A673 (cell line): ENCODE measurements at places on chromosomes 4 and X. TPM values are rescaled to one million over a fixed set of nuclear protein-coding genes. Genes with fewer than 3 reads are reported as not detected.

- no peak overlapping the region for H3K4me3 ChIP-seq
- peaks cover 5% of the 10 kb centered on the region for H3K36me3 ChIP-seq
- DNase-seq = no peak
- H3K27ac ChIP-seq = no peak overlapping the region
- H3K27me3 ChIP-seq = no peaks in the 10 kb centered on the region
These were observed 21.9 kb downstream of the TBCK start for GRCh38 chr4:106294062-106294461.

DNA sequence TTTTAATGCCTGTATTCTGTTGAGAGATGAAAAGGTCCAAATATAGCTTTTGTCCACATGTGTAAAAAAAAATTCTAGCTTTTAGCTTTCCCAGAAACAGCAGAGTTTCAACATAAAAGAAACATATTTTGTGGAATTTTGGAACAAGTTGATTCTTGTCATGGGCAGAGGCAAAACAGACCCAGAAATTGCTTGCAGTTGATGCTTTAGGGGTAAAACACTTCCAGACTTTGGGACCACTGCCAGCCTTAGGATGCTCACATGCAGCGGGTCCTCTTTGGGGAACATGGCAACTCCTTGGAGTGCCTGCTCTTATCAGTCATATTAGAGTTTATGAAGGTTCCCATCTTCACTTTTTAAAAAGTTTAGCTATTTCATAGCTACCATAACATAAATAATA lies 30.4 kb downstream of the DCLK2 start:
- H3K27me3 ChIP-seq = no peaks in the 10 kb centered on the region
- H3K27ac ChIP-seq = no peak overlapping the region
- H3K36me3 ChIP-seq = no peaks in the 10 kb centered on the region

DNA sequence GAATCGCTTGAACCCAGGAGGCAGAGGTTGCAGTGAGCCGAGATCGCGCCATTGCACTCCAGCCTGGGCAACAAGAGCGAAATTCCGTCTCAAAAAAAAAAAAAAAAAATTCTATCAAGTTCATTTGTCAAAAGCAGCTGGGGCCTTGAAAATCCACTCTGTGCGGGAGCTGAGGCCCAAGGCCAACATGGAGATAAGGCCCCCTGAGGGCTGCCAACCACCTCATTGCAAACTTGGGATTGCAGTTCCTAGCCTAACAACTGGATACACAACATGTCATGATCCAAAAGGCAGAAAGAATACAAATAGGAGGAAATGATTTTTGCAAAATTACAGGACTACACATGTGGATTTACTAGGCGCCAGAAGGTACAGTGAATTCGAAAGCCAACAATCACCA lies 22.5 kb upstream of the PRDX4 start:
- no peak overlapping the region for H3K4me3 ChIP-seq
- DNase-seq = no peak
- no peaks in the 10 kb centered on the region for H3K27me3 ChIP-seq
- H3K36me3 ChIP-seq = no peaks in the 10 kb centered on the region
- no peaks in the 10 kb centered on the region for H3K4me1 ChIP-seq
- no peak overlapping the region for H3K27ac ChIP-seq

DNA sequence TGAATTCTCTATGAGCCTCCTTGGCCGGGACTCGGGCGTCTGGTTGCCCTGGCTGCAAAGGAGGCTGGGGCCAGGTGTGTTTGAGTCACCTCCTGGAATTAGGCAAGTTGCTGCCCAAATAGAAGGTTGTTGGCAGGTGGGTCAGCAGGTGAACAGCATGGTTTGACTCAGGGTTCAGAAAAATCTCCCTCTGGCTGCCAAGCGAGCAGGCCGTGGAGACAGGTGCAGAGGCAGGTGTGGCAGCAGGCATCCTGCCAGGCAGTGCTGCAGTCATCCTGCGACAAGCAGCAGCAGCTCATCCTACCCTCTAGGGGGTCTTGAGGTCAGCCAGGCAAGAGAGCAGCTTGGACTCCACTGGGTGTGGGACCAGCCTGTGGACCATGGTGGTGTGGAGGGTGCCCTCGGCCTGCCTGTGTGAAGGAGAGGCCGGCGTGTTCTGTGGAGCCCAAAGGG lies 8.2 kb downstream of the MSANTD1 start:
- H3K4me1 ChIP-seq = no peaks in the 10 kb centered on the region
- H3K4me3 ChIP-seq = no peak overlapping the region
- no peak for DNase-seq
- H3K27me3 ChIP-seq = no peaks in the 10 kb centered on the region

GRCh38 chrX:65741823-65742222 lies 74.4 kb downstream of the MSN start:
- H3K27me3 ChIP-seq = no peaks in the 10 kb centered on the region
- DNase-seq = no peak
- H3K4me3 ChIP-seq = no peak overlapping the region

- H3K27me3 ChIP-seq = peaks cover 5% of the 10 kb centered on the region
- H3K4me3 ChIP-seq = no peak overlapping the region
- no peak for DNase-seq
- H3K36me3 ChIP-seq = no peaks in the 10 kb centered on the region
- no peak overlapping the region for H3K27ac ChIP-seq
These were observed 20.3 kb downstream of the ATP8A1 start for GRCh38 chr4:42636645-42636949.

GRCh38 chr4:67885762-67886161 lies 2.0 kb upstream of the TMPRSS11D start:
- H3K27me3 ChIP-seq = no peaks in the 10 kb centered on the region
- no peak overlapping the region for H3K4me3 ChIP-seq
- no peak overlapping the region for H3K27ac ChIP-seq
- no peaks in the 10 kb centered on the region for H3K36me3 ChIP-seq

DNA sequence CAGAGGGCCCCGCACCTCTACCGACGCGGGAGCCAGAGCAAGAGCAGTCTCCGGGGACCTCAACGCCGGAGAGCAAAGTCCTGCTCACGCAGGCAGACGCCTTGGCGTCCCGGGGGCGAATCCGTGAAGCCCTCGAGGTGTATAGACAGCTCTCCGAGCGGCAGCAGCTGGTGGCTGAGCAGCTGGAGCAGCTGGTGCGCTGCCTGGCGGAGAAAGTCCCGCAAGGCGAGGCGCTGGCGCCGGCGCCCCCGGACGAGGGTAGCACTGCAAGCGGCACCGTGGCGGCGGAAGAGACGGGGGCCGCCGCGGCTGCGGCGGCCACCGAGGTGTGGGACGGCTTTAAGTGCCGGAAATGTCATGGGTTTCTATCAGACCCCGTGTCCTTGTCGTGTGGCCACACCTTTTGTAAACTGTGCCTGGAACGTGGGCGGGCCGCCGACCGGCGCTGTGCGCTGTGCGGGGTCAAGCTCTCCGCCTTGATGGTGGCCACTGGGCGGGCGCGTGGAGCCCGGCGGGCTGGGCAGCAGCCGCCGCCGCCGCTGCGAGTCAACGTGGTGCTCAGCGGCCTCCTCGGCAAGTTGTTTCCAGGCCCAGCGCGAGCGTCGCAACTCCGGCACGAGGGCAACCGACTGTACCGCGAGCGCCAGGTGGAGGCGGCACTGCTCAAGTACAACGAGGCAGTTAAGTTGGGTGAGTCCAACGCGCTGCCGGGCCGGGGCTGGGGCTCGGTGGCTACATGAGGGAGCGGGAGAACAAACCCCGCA lies 672 bp downstream of the LONRF3 start:
- no peak overlapping the region for H3K27ac ChIP-seq
- DNase-seq = peak; percentile 31
- peak overlapping the region; percentile 23 for H3K4me3 ChIP-seq
- no peaks in the 10 kb centered on the region for H3K36me3 ChIP-seq

- H3K4me3 ChIP-seq = no peak overlapping the region
- DNase-seq = no peak
- H3K36me3 ChIP-seq = no peaks in the 10 kb centered on the region
- H3K27ac ChIP-seq = no peak overlapping the region
- H3K4me1 ChIP-seq = peaks cover 62% of the 10 kb centered on the region
These were observed 136.5 kb downstream of the NDST4 start for GRCh38 chr4:114976901-114977300.

GRCh38 chr4:74125029-74125428 lies 26.0 kb upstream of the CXCL2 start:
- no peak overlapping the region for H3K27ac ChIP-seq
- H3K4me3 ChIP-seq = no peak overlapping the region
- no peaks in the 10 kb centered on the region for H3K4me1 ChIP-seq
- H3K27me3 ChIP-seq = no peaks in the 10 kb centered on the region
- no peaks in the 10 kb centered on the region for H3K36me3 ChIP-seq

- no peak overlapping the region for H3K4me3 ChIP-seq
- DNase-seq = no peak
- H3K27ac ChIP-seq = no peak overlapping the region
- H3K4me1 ChIP-seq = no peaks in the 10 kb centered on the region
- no peaks in the 10 kb centered on the region for H3K36me3 ChIP-seq
These were observed 149.2 kb upstream of the ANKRD50 start for GRCh38 chr4:124861761-124862160.

GRCh38 chrX:111857534-111858060 lies 18.4 kb upstream of the TRPC5OS start:
- H3K4me3 ChIP-seq = no peak overlapping the region
- H3K27me3 ChIP-seq = peaks cover 11% of the 10 kb centered on the region
- no peak for DNase-seq
- H3K36me3 ChIP-seq = no peaks in the 10 kb centered on the region
- H3K27ac ChIP-seq = no peak overlapping the region

GRCh38 chrX:129158505-129158904 lies 364.8 kb downstream of the SMARCA1 start:
- H3K4me3 ChIP-seq = no peak overlapping the region
- no peak for DNase-seq
- no peak overlapping the region for H3K27ac ChIP-seq
- H3K27me3 ChIP-seq = no peaks in the 10 kb centered on the region
- no peaks in the 10 kb centered on the region for H3K36me3 ChIP-seq

The FAM9B gene
- 0.19 TPM in 1 of 2 replicates, not detected in the other for total RNA-seq

The RPS6KA6 gene
- not detected in 2 replicates for total RNA-seq

The PFKFB1 gene
- not detected in 2 replicates for total RNA-seq

The MTMR8 gene
- not detected in 2 replicates for total RNA-seq

The ADAMTS3 gene
- total RNA-seq = 0.17 and 0.39 TPM in 2 replicates
